GM13976 (cell line): ENCODE measurements at places on chromosomes 1 and 21.

GRCh38 chr1:53272349-53272748, 34.0 kb upstream of the MAGOH start:
- no peak for DNase-seq

DNA sequence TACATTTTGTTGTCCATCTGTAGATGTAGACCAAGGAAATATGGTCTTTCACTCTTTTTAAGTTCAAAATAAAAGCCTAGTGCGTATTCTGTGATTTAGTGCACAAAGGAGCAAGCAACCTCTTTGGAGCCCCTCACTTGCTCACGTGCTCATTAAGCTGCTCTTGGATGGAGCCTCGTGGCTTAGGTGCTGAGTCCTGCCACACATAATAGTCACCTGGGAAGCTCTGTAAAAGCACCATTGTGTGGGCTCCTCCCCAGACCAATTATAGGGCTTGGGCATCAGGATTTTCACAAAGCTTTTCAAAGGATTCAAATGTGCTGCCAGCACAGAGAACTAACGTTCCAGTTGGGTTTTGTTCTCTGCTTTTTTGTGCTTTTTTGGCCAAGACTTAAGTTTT, 85.0 kb downstream of the PCP4 start:
- no peak for DNase-seq

DNA sequence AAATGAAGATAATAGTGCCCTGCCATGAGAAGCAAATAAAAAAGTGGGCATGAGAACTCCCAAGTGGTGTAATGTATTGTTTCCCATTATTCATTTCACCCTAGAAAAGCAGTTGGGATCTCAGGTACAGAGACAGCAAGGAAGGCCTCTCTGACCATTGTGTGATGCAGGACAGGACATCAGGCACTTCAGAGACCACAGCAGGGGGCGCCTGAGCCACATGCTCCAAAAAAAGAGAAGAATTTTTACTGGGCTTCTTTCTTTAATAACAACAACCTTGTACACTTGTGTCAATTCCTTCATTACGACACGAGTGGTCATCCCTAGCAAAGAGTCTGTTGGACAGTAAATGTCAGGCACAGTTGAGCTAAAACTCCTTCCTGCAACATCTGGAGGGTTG, 533.3 kb downstream of the OMA1 start:
- DNase-seq, result no peak

GRCh38 chr1:14987829-14988603, 165.5 kb upstream of the TMEM51 start:
- DNase-seq, result no peak

DNA sequence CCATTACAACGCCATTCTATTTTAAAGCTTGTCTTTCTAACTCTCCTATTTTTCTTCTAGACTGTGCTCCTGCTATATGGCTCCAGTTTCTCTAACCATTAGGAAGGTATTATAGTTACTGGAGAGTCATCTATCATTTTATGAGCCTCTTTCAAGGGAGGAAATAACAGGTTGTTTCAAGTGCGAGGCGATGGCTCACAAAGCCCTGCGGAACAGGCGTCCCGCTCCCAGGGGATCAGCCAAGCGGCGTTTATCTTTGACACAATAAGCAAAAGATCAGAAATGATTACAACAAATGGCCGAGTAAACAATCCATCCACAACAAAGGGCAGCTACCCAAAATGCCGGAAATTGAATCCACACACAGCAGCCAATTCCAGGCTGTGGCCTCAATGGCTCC, 249.5 kb upstream of the POU3F1 start:
- no peak for DNase-seq

GRCh38 chr1:34625521-34626015, 129.3 kb upstream of the GJB5 start:
- DNase-seq, result no peak

DNA sequence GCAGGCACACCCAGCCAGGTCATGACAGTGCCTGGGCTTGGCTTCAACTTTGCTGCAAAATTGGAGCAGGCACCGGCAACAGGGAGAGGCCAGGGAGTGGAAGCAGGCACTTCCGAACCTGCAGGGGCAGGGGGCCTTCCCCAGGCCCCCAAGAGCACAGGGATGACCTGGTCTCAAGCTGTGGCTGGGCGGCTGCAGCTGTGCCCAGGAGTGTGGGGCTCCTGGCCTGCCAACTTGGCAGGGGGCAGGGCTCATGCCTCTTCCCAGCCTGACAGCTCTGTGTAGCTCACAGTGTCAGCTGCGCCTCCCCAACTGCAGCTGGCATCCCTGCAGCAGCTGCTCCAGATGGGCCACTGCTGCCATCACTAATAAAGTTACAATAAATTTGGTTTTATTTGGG, 51.5 kb upstream of the SCYL3 start:
- no peak for DNase-seq

DNA sequence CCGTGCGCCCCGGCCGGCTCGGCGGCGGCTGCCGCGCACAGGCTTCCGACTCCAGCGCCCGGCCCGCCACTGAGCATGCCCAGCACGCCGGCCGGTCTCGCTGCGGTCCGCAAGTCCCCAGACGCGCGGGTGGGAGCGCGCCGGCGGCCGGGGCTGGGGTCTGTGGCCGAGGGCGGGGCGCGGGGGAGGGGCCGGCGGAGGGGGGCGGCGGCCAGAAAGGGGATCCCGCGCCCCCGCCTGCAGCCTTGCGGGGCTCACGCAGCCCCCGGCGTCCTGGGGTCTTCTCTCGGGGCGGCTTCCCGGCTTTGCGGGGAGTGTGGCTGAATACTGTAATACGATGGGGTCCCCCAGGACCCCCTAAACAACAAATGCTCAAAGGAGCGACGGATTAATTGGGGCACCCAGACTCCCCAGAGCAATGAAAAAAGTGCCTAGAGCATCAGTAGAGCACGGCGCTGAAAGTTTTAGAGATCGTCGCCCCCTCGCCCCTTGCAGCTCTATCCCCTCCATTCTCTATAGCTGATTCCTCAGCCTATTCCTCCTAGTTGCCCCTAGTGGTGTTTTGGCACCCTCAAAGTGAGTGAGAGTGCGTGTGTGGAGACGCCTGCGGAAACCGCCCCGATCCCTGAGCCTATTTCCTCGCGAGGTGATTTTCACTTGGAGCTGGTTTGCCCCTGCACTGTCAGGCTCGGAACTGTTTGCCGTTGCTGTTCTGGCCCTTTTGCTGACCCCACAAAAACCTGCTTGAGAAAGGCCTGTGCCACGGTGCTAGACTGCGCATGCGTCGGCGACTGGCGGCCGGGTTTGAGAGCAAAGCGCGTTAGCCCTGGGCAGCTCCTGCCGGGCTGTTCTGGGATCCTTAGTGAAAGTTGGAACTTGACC, at the start of gene VAV3:
Gene VAV3, minus strand, starts transcription at position 71 of the 882 bp plus-strand sequence. CDS start 311 bp downstream, outside the sequence.
- peak; percentile 81 for DNase-seq

DNA sequence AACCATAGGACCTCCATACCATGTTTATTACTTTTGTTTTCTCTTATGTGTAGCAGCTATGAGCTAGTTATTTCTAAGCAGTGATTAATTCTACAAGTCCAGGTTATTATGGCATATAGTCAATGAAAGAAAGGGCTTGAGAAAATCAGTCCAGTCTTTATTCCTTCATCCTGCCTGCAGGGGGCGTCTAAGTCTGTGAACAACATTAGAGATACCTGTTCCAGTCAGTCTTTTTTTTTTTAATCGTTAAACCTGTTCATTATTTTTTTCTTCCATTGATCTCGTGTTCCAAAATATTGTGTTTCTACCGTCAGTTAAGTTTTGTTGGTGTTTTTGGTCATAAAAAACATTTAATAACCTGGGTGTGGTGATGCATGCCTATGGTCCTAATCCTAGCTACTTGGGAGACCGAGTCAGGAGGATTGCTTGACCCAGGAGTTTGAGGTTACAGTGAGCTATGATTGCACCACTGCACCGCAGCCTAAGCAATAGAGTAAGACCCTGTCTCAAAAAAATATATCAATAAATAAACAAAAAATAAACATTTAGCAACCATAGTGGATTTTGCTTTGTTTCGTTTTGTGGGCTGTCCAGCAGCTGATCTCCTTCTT, 29.4 kb upstream of the CD2 start:
- DNase-seq, result peak; percentile 57

DNA sequence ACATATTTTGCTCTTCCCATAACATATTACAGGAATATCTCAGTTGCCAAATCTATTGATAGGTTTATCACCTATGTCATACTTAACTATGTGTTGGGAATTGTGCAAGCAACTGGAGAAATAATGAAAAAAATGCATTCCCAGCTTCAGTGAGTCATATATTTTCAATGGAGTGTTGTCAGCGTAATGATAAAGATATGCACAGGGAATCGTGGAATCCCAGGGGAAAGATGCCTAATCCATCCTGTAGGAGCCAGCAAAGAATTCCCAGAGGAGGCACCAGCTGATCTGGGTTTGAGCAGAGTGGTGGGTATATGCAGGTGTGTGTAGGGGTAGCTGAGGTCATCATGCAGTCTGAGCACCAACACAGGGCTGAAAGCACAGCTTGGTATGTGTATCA, 213.3 kb upstream of the DAB1 start:
- DNase-seq, result no peak

DNA sequence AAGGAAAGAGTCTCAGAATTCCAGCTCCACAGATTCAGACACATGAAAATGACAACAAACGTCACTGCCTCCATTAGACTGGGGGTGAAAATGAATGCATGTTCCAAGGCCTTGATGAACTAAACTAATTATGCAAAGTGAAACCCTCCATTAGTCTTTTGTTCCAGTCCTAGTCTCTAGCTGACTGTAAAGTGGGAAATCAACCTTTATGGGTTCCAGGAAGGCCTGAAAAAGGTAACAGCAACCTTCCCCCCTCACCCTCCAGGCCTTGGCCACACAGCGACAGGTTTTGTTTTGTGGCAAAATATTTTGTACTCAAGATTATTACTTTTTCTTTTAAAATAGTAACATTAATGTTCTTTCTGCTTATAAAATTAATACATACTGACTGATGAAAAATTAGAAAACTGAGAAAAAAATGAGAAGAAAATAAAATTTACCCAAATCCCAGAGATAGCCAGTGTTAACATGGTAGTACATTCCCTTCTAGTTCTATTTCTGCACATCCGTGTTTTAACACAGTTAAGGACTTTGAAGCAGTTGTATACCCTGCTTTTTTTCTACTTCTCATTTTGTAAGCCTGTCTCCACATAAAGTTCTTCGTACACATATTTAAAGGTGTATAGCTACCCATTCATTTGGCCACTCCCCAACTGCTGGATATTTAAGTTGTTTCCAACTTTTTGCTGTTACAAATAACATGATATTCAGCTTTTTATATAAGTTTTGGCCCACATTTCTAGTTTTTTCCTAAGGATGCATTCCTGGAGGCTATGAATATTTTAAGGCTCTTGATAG, 60.9 kb downstream of the CD2 start:
- no peak for DNase-seq

DNA sequence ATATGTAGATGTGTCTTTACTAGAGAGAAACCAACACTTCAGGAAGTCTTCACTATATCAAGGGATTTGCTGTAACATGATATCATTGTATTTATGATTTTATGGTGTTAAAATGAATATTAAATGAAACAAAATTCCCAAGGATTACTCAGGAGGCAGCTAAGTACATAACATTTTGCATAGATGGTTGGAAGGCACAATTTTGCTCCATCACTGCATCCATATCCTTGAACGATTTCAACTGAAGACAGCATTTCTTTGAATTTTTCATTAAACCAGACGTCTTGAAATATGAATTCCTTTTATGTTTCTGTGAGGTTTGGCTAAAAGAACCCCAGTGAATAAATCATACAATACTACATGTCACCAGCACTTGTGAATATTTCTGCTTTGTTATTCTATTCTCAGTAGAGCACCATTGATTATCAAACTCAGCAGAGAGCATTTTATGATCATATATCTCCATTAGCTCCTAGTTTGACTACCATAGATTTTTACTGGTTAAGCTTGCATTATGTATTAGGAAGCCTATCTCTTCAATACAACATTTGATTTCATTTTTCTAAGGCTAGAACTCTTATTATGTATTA, 37.3 kb downstream of the SPATA17 start:
- no peak for DNase-seq

DNA sequence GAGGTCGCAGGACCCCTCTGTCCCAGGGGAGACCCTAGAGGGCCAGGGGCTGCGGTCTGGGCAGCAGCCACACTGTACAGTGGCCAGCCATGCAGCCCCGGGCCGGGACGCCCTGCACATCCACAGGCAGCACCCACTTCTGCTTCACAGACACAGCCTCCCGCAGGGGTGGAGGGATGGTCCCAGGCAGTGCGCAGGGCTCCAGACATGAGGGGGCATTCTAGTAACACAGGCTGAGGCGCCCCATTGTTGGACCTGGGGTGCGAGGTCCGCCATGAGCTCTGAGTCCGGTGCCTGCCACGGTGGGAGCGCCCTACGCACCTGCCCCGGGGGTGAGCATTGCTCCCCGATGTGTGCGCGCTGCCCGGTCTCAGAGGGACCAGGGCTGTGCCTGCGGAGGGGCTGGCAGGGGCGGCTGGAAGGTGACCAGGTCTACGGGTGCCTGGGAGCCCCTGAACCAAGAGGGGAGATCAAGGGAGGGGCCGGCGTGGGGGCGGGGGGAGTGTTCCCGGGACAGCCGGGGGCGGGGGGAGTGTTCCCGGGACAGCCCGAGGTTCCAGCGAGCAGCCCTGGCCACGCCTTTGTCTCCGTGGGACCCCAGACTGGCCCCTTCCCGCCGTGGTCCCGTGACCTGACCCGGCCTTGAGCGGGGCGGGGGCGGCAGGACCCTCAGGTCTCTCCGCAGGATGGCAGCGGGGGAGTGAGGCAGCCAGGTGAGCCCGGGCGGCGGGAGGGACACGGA, 4.5 kb downstream of the MMEL1 start:
- no peak for DNase-seq

GRCh38 chr1:154329551-154330131, 4.3 kb downstream of the ATP8B2 start:
- DNase-seq, result no peak

GRCh38 chr1:243850202-243850451, at the start of gene AKT3:
AKT3 (minus strand) TSS chr1:243850243; CDS start chr1:243843170, 7,073 bp downstream.
- DNase-seq, result peak; percentile 85

DNA sequence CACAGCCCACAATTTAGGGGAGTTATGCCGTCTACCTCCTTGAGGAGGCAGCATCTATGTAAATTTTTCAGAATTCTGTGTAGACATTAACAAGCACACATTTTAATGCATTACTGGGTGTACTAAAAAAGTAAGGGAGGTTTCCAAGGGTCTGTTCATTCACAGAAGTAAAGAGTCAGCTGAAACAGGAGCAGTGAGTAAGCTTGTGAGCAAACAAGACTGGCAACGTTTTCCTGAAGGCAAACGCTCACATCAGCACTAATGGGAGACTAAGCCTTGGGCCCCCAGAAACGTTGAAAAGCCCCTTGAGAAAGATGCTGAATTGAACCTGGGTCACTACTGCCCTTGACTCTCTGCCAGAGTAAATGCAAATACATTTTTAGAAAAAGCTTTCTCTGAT, 25.7 kb downstream of the RPRD2 start:
- no peak for DNase-seq

DNA sequence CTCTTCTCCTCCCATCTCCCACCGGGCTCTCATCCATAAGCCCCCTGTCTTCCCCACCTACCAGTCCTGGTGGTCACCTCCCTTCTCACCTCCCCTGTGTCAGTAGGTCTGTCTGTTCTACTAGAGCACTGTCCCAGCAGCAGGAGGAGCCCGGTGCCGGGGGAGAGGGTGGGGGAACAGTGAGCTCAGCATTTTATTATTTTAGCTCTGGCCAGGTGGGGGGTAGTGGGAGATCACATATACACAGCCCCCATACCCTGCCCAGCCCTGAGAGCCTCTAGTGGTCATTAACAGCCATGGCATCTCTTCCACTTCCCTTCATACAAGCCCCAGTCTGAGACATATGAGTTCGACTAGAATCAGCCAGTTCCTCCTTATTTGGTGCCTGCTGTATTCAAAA, at the start of gene TMOD4:
Gene TMOD4, minus strand, starts transcription at position 119 of the 400 bp plus-strand sequence. CDS start 1,106 bp downstream, outside the sequence.
- DNase-seq, result peak; percentile 53

GRCh38 chr1:14653461-14653960, 55.0 kb downstream of the KAZN start:
- no peak for DNase-seq
